ENCODE measurements at places on chromosomes 1 and 21.

DNA sequence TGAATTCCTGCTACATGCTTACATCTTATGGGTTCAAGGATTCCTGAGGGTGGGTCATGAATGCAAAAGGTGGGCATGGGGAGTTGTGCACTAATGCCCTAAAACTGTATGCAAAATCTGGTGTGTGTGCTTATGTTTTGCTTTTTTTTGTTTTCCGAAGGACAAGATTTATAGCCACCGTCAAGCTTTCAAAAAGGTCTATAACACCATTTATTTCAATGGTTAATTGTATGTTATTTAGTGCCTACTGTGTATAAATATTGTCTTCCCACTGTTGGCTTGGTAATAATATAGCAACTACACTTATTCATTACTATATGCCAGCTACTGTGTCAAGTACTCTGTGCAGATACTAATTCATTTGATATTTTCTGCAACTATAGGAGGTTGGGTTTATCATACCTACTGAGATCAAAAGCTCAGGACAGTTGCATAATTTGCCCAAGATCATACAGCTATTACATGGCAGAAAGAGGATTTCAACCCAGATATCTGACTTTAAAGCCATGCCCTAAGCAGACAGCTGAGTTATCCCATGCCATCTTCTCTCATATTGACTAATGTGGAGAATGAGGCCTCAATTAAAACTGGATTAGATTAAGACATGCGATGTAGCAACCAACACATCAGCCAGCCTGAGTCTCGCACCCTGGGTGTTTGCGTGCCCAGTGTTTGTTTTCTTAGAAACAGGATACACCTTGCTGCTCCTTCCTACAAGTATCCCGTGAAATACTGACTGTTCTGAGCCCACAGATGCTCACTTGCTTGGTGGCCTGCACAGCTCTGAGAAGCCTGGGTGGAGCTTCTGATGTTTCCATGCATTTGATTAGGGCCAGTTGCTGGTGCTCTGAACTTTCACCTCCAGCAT, 34.6 kb downstream of the GADD45A start:
- DNase-seq, result no peak
- H3K4me3 ChIP-seq, result no peak overlapping the region
- H3K27ac ChIP-seq, result no peak overlapping the region
- H3K4me1 ChIP-seq, result peaks cover 39% of the 10 kb centered on the region
- peaks cover 6% of the 10 kb centered on the region for H3K36me3 ChIP-seq

- H3K4me1 ChIP-seq, result peaks cover 14% of the 10 kb centered on the region
- peak; percentile 41 for DNase-seq
- no peaks in the 10 kb centered on the region for H3K36me3 ChIP-seq
- H3K27me3 ChIP-seq, result peaks cover 1% of the 10 kb centered on the region
These were observed 35.0 kb downstream of the CTNNBIP1 start for GRCh38 chr1:9874959-9875635.

DNA sequence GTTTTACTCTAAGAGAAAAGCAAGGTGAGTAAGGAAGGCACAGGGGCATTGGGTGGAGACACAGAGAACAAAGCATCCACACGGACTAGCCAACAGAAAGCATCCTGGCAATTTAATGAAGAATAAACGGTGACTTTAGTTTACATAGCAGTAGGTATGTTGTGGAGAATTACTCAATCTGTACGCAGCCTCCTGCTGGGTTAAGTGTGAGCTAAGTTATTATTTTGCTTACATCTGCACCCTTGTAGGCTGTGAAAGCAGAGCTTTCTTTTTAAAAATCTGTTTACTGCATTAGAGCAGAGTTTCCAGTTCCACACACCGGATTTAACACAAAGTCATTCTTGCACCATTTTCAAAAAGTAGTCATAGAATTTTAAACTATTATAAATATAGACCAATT, 144.5 kb downstream of the AKT3 start:
- H3K4me3 ChIP-seq, result no peak overlapping the region
- H3K27me3 ChIP-seq, result no peaks in the 10 kb centered on the region
- no peaks in the 10 kb centered on the region for H3K36me3 ChIP-seq
- H3K4me1 ChIP-seq, result peaks cover 14% of the 10 kb centered on the region
- no peak for DNase-seq

- no peaks in the 10 kb centered on the region for H3K36me3 ChIP-seq
- H3K4me3 ChIP-seq, result no peak overlapping the region
- H3K27me3 ChIP-seq, result peaks cover 1% of the 10 kb centered on the region
These were observed 2.0 kb downstream of the ALDH4A1 start for GRCh38 chr1:18900303-18900841.

DNA sequence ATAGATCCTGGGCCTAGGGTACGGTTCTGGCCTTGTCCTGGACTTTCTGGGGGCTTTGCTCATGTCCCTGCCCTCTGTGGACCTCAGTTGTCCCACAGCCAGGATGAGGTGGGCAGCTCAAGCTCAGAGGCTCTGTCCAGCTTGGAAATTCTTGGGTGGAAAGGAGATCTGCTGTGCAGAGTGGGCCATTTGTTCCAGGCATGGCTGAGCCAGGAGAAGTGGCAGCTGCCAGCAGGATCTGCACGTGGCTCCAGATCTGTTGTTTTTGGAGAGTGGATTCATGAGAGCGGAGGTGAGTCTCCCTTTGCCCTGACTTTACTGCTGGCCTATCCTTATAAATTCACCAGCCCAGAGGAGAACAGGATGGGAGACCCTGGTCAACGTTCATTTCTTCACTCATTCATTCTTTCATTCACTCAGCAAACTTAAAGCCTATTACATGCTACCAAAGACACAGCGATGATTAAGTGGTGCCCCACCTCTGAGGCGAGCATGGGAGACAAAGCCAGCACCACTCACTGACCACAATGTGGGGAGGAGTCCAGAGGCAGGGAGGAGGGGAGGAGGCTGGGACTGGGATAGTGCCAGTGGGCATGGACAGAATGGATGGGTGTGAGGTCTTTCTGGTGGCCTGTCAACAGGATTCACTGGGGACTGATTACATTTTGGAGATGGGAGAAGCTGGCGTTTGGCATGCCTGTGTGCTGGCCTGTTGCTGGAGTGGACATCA, 205.1 kb downstream of the TRABD2B start:
- no peaks in the 10 kb centered on the region for H3K4me1 ChIP-seq
- H3K36me3 ChIP-seq, result no peaks in the 10 kb centered on the region
- H3K27me3 ChIP-seq, result no peaks in the 10 kb centered on the region
- DNase-seq, result no peak
- H3K4me3 ChIP-seq, result no peak overlapping the region

DNA sequence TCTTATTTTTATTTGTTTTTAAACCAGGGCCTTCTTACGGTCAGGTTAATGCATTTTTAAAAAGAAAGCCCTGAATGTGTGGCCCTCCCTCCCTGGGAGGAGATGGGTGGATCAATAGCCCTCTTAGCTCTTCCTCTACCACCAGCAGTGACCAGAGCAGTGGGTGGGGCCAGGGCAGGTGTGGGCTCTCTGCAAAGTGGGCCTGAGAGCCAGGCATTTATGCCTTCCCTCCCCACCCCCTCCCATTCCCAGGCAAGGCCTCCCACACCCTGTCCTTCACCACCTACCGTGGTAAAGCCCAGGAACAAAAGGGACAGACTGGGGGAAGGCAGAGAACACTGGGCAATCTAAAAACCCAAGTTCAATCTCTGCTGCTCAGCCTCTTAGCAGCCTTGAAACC, 63.9 kb downstream of the SSBP3 start:
- peaks cover 1% of the 10 kb centered on the region for H3K27me3 ChIP-seq
- peaks cover under 1% of the 10 kb centered on the region for H3K36me3 ChIP-seq
- no peak overlapping the region for H3K4me3 ChIP-seq
- DNase-seq, result no peak
- peaks cover 20% of the 10 kb centered on the region for H3K4me1 ChIP-seq

DNA sequence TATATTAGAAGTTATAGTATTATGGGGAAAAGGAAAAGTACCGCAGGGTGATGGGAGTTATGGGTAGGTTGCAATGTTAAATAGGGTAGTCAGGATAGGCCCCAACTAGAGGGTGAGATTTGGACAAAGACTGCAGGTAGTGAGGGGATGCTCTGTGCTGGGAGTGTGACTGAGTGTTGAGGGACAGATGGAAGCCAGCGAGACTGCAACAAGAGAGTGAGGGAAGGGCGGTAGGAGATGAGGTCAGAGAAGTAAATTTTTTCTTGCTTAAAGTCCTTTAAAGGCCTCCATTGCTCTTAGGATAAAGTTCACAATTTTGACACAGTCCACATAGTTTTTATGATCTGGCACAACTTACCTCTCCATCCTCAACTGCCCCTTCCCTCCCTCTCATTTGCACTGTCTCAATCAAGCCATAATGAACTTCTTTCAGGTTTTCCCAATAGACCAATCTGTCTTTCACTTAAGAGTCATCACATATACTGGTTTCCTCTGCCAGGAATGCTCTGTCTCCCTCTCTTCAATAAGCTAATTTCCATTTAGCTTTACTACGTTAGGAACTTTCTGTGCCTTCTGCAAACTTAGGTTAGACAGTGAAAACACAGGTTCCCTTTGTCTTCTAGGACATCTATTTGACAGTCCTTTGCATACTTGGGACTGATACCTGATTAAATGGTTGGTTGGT, 237.7 kb upstream of the CACYBP start:
- H3K4me3 ChIP-seq, result no peak overlapping the region
- no peak for DNase-seq

DNA sequence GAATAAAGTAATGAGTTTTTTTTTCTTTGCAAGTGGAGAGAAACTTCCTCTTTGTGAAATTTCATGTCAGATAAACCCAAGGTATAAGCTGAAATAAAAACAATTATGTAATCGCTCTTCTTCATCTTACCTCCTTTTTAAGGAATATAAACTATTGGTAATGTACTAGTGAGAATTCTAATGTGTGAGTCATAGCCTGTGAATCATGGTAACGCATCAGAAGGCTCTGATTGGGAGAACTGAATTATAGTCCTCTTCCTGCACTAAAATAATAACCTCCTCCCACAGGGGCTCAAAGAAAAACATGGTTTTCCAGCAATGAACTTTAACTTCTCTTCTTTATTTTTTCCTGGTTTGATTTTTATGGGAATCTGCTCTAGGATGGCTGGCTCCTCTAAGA, 57.1 kb upstream of the COX20 start:
- peaks cover 4% of the 10 kb centered on the region for H3K27me3 ChIP-seq
- H3K27ac ChIP-seq, result peak overlapping the region; percentile 27
- no peaks in the 10 kb centered on the region for H3K36me3 ChIP-seq
- H3K4me1 ChIP-seq, result peaks cover 23% of the 10 kb centered on the region
- H3K4me3 ChIP-seq, result no peak overlapping the region
- DNase-seq, result peak; percentile 70

DNA sequence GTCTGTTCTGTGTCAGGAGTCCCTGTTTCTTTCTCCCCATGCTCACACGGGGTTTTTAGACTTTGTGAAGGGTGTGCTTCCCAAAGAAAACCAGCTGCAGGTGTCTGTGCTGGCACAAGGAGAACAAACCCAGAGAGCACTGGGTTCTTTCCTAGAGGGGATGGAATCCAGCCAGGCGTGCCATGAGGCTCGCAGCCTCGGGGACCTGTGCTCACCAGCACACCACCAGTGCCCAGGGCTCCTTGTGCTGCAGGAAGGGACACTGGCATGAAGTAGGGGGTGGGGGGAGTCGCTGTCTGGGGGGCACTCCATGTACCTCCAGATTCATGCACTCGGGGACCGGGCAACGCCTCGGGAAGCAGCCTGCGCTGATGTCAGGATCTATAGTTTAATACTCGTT, 57.9 kb downstream of the AGPAT3 start:
- peaks cover 18% of the 10 kb centered on the region for H3K4me1 ChIP-seq
- no peaks in the 10 kb centered on the region for H3K27me3 ChIP-seq
- DNase-seq, result no peak
- no peak overlapping the region for H3K4me3 ChIP-seq
- H3K36me3 ChIP-seq, result no peaks in the 10 kb centered on the region
- no peak overlapping the region for H3K27ac ChIP-seq

DNA sequence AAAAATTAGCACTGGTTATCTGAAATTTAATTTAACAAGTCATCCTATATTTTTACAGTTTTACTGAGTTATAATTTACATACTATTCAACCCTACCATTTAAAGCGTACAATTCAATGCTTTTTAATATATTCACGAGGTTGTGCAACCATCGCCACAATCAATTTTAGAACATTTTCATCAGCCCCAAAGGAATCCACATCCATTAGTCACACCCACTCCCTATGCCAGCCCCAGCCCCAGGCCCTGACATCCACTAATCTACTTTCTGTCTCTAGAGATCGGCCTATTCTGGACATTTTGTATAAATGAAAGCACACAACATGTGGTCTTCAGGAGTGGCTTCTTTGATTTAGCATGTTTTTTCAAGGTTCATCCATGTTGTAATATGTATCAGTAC, 134.7 kb downstream of the PSMG1 start:
- DNase-seq, result peak; percentile 64
- H3K27me3 ChIP-seq, result no peaks in the 10 kb centered on the region
- H3K4me3 ChIP-seq, result no peak overlapping the region
- H3K36me3 ChIP-seq, result 0 out of 2 replicates have a peak, but pooled peaks cover 4% of the 10 kb centered on the region

DNA sequence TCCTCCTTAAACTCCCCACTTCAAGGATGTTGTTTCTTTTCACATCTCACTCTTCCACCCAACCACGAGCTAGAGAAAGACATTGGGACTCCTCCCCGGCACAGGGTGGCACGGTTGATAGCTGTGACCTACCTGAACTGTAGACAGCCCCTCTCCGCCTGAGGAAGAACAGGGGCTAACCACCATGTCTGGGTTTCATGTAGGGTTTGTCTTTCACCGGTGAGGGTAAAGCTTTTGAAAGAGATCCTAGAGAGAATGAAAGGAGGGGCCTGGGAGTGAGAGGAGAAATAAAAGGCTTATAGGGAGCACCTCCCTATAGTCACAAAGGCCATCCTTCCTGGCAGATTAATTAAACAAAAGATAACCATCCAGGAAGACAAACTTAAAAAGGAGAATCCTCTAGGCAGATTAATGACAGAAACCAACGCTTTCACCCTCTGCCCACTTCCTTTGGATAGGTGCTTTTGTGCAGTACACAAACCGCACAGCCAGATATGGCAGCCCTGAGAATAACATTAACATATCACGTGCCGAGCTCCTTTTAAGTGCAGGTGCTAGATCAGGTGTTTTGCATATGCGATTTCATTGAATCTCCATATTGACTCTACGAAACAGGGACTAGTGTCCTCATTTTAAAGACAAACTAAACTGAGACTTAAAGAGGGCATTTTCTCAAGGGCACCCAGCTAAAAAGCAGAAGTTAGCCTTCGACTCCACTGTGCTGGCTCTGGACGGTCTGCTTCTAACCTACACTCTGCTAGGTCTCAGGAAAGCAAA, 178.1 kb upstream of the RUNX1 start:
- H3K4me3 ChIP-seq, result no peak overlapping the region
- H3K27me3 ChIP-seq, result peaks cover 2% of the 10 kb centered on the region
- H3K4me1 ChIP-seq, result peaks cover 63% of the 10 kb centered on the region
- H3K36me3 ChIP-seq, result no peaks in the 10 kb centered on the region
- peak overlapping the region; percentile 73 for H3K27ac ChIP-seq

GRCh38 chr1:231420299-231420958, 1.7 kb downstream of the EGLN1 start:
- H3K36me3 ChIP-seq, result no peaks in the 10 kb centered on the region
- peak overlapping the region; percentile 64 for H3K27ac ChIP-seq
- no peaks in the 10 kb centered on the region for H3K27me3 ChIP-seq
- DNase-seq, result no peak

GRCh38 chr1:1275836-1276235, 2.2 kb upstream of the UBE2J2 start:
- H3K4me1 ChIP-seq, result peaks cover 26% of the 10 kb centered on the region
- DNase-seq, result no peak
- peaks cover 5% of the 10 kb centered on the region for H3K27me3 ChIP-seq
- no peak overlapping the region for H3K4me3 ChIP-seq

GRCh38 chr1:103517380-103518047, 8.0 kb upstream of the RNPC3 start:
- no peaks in the 10 kb centered on the region for H3K27me3 ChIP-seq
- peaks cover 42% of the 10 kb centered on the region for H3K4me1 ChIP-seq
- peak; percentile 23 for DNase-seq
- no peak overlapping the region for H3K4me3 ChIP-seq
- no peak overlapping the region for H3K27ac ChIP-seq

GRCh38 chr21:44010429-44010828, 1.7 kb upstream of the TRAPPC10 start:
- H3K4me3 ChIP-seq, result no peak overlapping the region
- H3K36me3 ChIP-seq, result no peaks in the 10 kb centered on the region
- H3K27ac ChIP-seq, result peak overlapping the region; percentile 90
- no peak for DNase-seq

All from HFFc6 (cell line).